ENCODE measurements at places on chromosomes 16 and 17.

- DNase-seq: no peak
These were observed 86.4 kb downstream of the GAS7 start for GRCh38 chr17:10111907-10112452.

- DNase-seq: no peak
These were observed 35.2 kb downstream of the SRL start for GRCh38 chr16:4206680-4207079.

- no peak for DNase-seq
These were observed 85.5 kb downstream of the SSH2 start for GRCh38 chr17:29844339-29845048.

DNA sequence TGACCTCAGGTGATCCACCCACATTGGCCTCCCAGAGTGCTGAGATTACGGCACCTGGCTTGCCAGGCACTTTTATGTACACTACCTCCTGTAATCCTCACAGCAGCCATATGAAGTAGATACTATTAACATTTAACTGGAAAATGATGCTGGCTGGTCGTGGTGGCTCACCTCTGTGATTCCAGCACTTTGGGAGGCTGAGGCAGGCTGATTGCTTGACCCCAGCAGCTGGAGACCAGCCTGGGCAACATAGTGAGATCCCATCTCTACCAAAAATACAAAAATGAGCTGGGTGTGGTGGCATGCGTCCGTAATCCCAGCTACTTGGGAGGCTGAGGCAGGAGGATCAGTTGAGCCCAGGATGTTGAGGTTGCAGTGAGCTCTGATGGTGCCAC is 2.0 kb upstream of the MAPK3 start:
- no peak for DNase-seq

GRCh38 chr17:16437083-16437482 is 21.7 kb downstream of the TRPV2 start:
- no peak for DNase-seq

DNA sequence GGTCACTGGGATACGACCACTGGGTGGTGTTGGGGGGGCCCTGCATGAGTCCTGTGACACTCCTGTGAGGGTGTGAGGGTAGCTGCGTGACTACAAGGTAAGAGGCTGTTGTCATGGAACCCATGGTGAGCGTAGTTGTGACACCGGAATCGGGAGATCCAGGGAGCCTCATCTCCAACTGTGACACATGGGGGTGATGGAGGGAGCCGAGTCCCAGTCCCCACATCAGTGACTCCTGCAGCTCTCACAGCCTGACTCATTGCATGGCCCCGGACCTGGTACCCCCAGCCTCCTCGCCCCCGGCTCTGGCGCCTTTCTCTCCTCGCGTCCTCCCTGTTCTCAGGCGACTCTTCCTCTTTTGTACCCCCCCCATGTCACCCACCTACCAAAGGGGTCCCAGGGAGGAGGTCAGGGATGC is 14.2 kb downstream of the CDH16 start:
- DNase-seq: no peak

- DNase-seq: no peak
These were observed at the start of gene WNK4 for GRCh38 chr17:42779936-42780850. Gene WNK4, plus strand, starts transcription at chr17:42780610. Its CDS starts 89 bp downstream, at chr17:42780699.

DNA sequence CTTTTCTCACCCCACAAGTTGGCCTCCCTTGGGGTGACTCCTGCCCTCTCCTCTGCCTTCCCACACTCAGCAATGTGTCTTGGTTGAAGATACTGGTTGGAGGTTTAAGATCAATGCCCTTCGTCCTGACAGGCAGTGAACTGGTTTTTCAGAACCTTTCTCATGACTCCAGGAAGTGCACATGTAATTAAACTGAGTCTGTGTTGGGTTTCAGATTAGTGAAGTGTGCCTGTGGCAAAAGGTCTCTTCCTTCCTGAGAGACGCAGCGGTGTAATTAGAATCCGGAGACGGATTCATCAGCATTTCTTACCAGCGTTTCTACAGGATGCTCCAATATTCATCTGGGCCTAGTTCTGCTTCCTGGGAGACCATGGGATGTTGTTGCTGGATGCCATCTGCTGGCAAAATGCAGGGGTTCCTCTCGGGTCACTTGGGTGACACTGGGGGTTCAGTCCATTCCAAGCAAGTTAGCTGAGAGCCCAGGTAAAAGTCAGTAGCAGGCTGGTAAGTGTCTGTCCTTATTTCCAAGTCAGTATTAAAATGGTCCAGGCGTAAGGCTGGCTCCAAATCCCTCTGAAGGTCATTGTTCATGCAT is 233.3 kb downstream of the XYLT1 start:
- no peak for DNase-seq

DNA sequence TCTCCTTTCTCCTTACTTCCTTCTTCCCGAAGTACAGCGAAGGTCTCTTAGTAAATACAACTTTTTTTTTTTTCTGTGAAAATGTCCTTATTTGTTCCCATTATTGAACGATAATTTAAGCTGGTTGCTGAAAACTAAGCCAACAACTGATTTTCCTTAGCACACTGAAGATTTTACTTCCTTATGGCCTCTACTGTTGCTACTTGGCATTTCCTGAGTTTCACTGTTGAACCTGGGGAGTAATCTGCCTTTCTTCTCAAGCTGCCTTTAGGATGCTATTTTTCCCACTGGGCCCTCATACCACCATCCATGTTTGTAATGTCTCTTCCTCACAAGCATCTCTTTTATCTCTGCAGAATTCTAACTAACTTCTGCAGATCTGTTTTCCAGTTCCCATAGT is 26.1 kb downstream of the UBE2O start:
- DNase-seq: no peak

- DNase-seq: no peak
These were observed 7.3 kb upstream of the IL34 start for GRCh38 chr16:70638814-70639792.

DNA sequence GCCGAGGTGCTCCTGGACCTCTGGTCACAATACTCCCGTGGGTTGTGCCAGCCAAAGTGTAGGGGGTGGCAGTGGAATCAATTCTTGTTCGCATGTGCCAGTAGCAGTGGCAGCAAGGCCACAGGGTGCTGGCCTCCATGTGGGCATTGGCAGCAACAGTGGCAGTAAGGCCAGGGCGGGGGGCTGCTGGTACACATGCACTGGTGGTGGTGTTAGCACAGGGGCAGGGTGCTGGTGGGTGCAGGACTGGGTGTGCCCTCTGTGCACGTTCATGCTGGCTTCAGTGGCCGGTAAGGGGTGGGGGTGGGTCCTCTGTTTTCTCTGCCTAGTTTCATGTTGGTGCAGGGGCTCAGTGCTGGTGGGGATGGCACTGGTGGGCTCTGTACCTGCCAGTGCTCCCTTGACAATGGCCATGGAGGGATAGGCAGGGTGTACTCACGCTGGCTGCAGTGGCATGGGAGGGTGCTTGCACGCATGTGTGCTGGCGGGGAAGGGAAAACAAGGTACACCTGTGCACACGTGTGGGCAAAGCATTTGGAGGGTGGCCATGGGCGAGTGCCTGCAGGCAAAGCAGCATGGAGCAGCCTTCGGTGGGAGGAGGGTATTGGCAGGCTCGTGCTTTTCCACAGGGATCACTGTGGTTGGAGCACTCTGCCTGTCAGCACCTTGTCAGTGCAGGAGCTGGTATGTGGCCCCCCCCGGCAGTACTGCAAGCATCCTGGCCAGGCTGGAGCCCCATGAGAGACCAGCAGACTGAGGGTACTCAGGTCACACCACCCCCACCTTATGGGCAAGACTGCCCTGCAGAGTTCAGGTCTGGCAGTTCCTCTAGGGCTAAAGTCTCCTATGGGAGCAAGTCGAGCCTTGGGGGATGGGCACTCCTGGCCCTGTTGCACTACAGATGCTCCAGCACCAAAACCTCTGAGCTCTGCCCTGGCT is 35.8 kb downstream of the NF1 start:
- DNase-seq: no peak

DNA sequence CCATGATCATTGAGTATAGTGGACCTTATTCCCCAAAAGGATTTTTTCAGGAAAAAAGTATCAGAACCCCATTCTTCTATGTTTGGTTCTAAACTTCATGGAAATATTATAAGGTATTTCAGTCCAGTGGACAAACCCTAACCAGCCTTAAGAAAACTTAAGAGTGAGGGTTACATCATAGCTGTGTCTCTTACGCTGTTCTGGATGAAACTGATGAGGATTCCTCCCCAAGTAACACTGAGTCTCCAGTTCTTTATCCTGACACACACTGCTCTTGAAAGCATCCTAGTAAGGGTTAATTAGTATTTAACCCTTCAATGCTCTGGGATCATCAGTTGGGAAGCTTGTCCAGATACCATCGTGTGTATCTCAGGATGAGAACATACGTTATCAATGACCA is 5.0 kb downstream of the LYRM1 start:
- DNase-seq: no peak

DNA sequence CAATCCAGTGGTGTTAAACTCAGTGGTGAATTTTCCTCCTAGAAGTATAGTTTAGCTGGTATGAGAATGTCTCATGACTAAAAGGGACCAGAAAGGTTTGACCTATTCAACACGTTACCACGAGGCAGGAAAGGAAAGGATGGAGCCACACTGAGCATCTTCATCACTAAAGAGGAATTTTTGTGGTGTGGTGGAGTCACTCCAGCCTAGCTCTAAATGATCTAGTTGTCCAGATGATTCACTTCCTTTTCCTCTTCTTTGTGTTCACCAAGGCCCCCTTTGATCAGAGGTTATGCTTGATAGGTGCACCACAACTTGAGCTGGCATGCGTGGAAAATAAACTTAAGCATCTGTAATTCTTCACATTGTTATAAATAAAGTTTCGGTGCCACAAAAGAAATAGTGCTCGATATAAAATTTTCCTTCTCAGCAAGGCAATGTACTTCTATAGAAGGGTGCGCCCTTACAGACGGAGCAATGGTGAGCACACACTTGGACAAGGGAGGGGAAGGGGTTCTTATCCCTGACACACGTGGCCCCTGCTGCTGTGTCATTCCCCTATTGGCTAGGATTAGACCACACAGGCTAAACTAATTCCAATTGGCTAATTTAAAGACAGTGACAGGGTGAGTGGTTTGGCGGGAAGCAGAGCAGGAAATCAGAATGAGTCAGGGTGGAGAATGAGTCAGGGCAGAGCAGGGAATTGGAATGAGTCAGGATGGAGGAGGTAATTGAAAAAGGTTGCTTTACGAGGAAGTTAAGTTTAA is 254.6 kb downstream of the HS3ST3A1 start:
- DNase-seq: no peak

DNA sequence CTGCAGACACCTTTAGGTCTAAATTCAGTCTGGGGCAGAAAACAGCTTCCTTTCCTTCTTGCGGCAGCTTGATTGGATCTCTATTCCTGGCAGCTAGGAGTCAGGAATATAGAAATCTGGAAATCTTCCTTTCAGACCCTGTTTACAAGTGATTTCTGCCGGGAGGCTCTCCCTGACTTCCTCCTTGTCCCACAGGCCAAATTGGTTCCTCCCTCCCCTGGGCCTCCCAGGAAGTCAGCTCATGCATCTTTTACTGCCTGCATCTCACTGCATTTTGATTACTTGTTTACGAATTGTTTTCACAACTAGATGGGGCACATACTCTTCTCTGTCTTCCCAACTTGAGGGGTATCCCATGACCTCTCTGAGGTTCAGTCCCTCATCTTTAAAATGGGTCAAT is 206.3 kb downstream of the MAF start:
- DNase-seq: no peak

DNA sequence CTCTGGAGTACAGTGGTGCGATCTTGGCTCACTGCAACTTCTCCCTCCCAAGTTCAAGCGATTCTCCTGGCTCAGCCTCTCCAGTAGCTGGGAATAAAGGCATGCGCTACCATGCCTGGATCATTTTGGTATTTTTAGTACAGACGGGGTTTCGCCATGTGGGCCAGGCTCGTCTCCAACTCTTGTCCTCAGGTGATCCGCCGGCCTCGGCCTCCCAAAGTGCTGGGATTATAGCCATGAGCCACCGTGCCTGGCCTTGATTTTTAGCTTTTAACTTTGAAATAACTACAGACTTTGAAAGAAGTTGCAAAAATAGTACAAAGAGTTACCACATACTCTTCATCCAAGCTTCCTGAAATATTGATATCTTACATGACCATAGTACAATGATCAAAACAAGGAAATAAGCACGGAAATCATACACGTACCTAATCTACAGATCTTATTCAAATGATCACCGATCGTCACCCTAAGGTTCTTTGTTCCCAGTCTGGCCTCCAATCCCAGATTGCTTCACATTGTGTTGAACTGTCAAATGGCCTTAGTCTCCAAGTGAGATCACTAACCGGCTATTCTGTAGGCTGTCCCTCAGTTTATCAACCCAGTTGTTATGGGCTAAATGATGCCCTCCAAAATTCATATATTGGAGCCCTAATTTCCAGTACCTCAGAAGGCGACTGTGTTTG is 18.4 kb downstream of the NPIPA1 start:
- DNase-seq: no peak

- no peak for DNase-seq
These were observed 78.8 kb upstream of the CRHR1 start for GRCh38 chr17:45705123-45706009.

- no peak for DNase-seq
These were observed 53.6 kb downstream of the KANSL1 start for GRCh38 chr17:46139432-46140210.

GRCh38 chr17:3771140-3771539 is 29.8 kb downstream of the ITGAE start:
- no peak for DNase-seq

GRCh38 chr16:89002851-89003830 is 26.1 kb upstream of the CBFA2T3 start:
- DNase-seq: no peak
